ENCODE measurements at places on chromosomes 11 and 22. TPM values are rescaled to one million over a fixed set of nuclear protein-coding genes. Genes with fewer than 3 reads are reported as not detected.

KCNJ11 gene
- total RNA-seq: not detected

OR5AP2 gene
- not detected for total RNA-seq

GLB1L2 gene
- total RNA-seq: 3.3 TPM

TP53I11 gene
- total RNA-seq: 13.9 TPM

APOC3 gene
- total RNA-seq: not detected

APOL3 gene
- total RNA-seq: 111 TPM

CHADL gene
- 0.36 TPM for total RNA-seq

PARVB gene
- total RNA-seq: 12.5 TPM

BACE1 gene
- 1.1 TPM for total RNA-seq

MS4A3 gene
- total RNA-seq: 1.4 TPM

B3GAT3 gene
- 77.9 TPM for total RNA-seq

PIWIL4 gene
- 2.7 TPM for total RNA-seq

RTN4R gene
- total RNA-seq: 1.6 TPM

AQP11 gene
- 0.21 TPM for total RNA-seq

OR8D1 gene
- not detected for total RNA-seq

LRP4 gene
- not detected for total RNA-seq

SLC1A2 gene
- total RNA-seq: not detected

TMEM86A gene
- 9.0 TPM for total RNA-seq

ADM2 gene
- total RNA-seq: 2.5 TPM

ANO9 gene
- 21.3 TPM for total RNA-seq

CARD16 gene
- 54.7 TPM for total RNA-seq

IGSF9B gene
- 4.3 TPM for total RNA-seq

PRDM10 gene
- total RNA-seq: 13.1 TPM

FRMD8 gene
- 45.6 TPM for total RNA-seq

ARHGAP42 gene
- 6.0 TPM for total RNA-seq

PNPLA5 gene
- total RNA-seq: not detected

PHETA2 gene
- total RNA-seq: 2.3 TPM

CARNS1 gene
- total RNA-seq: 25.0 TPM

LTO1 gene
- total RNA-seq: 33.5 TPM

MYEOV gene
- total RNA-seq: not detected

PLAAT2 gene
- total RNA-seq: 1.6 TPM

LSP1 gene
- total RNA-seq: 595 TPM

NLRP10 gene
- not detected for total RNA-seq

POU2F3 gene
- not detected for total RNA-seq

SESN3 gene
- total RNA-seq: 5.5 TPM

GPHA2 gene
- total RNA-seq: not detected

CHORDC1 gene
- total RNA-seq: 77.2 TPM

MS4A4A gene
- total RNA-seq: 1.2 TPM

TEX12 gene
- total RNA-seq: 0.82 TPM

SMTNL1 gene
- not detected for total RNA-seq

MED17 gene
- 66.4 TPM for total RNA-seq

CEP57 gene
- 55.1 TPM for total RNA-seq

GDPD4 gene
- not detected for total RNA-seq

SYT7 gene
- total RNA-seq: 0.07 TPM

Measured in natural killer cell (primary cell).